ENCODE measurements at places on chromosomes 5 and 9.

DNA sequence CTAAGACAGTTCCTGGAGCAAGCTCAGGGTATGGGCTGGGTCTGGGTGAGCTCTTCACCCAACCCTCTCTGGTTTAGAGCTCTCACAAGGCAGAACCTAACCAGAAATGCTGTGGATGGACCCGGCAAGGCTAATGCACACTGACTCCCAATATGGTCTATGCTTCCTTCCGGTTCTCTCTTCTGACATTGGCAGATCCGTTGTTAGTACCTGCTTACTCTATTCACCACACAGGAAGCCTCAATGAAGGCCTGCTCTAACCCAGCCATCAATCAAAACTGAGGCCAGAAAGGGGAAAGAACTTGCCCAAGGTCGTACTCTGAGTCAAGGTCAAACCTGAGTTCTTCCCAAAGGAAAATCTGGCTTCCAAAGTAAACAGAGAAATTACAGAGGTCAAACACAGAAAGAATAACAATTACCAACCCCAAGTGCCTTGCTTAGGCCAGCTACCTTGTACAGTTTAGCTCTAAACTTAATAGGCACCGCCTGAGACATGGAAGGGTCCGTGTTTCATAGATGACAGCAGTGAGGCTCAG is 46.0 kb upstream of the AKNA start:
- no peak for DNase-seq

GRCh38 chr5:125894383-125894782 is 528.8 kb upstream of the GRAMD2B start:
- no peak for DNase-seq

DNA sequence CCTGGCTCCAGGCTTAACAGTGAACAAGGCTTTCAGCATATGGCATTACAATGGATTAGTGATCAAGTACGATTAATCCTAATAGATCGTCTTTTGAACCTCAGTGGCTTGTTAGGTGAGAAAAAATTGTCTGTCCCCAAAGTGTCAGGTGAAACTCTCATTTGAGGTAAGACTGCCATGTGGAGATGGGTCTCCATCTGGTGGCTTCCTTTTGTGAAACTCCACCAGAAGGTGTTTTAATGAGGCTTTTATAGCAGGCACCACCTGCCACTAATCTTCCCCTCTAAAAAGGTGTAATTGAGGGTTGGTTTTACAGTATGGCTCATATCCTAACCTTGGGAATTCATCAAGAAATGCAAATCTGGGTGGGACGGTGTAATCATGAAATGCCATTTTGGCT is 471.1 kb upstream of the MPDZ start:
- no peak for DNase-seq

GRCh38 chr5:39100851-39101396 is 26.7 kb upstream of the RICTOR start:
- DNase-seq: no peak

GRCh38 chr9:125119643-125120286 is 23.6 kb downstream of the SCAI start:
- DNase-seq: no peak

- peak; percentile 77 for DNase-seq
Measured at GRCh38 chr9:127899128-127899943, at the start of gene ST6GALNAC6. TSS of gene ST6GALNAC6 (minus strand) at chr9:127899603. CDS start at chr9:127897981, 1,622 bp downstream.

DNA sequence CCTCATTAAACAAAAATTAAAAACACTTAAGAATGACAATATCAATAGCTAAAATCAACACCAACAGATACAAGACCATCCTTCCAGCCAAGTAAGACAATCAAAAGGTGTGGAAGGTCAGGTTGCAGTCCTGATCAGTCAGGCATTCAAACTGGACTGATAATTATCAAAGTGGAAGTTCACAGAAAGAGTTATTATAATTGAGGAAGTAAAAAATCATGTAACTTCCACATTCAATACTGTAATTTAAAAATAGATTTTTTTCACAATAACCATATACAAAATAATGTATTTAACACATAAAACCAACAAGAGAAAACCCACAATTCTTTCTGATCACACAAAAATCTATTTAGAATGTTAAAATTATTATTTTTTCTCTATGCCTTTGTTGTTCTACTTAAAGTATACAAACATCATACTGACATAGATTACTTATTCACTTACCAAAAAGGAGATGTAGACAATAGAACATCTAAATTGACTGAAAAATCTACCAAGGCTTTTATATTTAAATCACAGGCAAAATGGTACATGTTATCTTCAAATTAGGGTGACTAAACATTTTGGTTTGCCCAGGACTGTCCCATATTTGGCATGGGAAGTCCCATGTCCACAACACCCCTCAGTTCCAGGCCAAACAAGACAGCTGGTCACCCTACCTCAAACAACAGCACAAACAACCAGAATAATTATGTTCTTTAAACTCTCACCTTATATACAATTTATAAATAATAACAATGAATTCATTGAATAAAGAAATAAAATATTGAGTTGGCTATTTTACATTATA is 142.5 kb upstream of the SLC24A2 start:
- DNase-seq: no peak

DNA sequence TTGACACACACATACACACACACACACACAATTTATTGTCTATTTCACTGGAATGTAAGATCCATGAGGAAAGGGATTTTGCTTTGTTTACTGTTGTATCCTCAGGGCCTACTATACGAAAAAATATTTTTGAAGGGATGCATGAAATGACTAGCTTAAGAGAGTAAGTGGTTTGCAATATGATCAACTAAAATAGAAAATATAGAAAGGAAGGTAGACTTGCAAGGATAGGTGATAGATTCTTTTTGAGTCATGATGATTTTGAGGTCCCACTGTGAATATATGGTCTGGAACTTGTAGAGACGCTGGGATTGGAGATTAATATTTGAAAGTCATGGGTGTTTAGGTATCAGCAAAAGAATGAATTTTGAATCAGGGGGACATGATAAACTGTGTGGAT is 28.9 kb upstream of the OTULIN start:
- DNase-seq: no peak

- peak; percentile 63 for DNase-seq
Measured at GRCh38 chr5:79938468-79938867, 52.6 kb downstream of the MTX3 start.

DNA sequence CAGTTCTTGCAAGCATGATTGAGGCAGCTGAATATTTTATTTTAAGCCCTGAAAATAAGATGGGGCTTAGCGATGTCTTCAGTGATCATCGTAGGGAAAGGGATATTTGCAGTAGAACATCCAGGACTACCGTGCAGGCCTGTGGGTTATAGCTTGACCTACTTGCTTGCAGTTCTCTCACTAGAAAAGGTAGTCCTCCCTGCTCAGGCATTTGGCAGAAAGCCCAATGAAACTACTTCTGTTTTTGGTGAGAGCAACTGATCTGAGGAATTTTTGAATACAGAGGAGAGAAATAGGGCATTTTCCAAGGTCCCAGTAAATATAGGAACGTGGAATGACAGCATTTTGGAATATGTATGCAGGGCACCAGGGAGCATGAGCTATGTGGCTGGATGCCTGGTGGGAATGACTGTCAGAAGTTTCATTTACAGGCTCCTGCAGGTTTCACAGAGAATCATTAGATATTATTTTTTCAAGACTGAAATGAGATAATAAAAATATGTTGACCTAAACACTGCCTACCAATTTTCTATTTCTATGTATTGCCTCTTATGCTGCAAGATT is 417.9 kb upstream of the ACTBL2 start:
- DNase-seq: no peak

DNA sequence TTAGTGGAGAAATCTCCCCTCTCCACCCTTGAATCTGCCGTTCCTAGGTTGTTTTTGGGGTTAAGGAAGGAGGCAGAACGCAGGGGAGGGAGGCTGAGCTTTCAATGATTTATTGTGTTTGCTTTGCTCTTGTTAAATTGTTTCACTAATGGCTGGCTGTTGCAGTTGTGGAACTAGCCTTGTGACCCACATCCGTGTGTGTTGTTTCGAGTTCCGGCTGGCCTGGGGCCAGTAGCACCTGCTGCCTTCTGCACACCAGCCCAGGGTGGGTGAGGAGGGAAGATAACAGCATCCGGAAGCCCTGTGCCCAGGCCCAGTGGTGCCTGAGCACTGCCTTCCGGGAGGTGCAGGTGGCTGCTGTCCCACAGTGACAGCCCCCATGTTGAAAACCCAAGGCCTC is 3.6 kb downstream of the ERGIC1 start:
- peak; percentile 50 for DNase-seq

DNA sequence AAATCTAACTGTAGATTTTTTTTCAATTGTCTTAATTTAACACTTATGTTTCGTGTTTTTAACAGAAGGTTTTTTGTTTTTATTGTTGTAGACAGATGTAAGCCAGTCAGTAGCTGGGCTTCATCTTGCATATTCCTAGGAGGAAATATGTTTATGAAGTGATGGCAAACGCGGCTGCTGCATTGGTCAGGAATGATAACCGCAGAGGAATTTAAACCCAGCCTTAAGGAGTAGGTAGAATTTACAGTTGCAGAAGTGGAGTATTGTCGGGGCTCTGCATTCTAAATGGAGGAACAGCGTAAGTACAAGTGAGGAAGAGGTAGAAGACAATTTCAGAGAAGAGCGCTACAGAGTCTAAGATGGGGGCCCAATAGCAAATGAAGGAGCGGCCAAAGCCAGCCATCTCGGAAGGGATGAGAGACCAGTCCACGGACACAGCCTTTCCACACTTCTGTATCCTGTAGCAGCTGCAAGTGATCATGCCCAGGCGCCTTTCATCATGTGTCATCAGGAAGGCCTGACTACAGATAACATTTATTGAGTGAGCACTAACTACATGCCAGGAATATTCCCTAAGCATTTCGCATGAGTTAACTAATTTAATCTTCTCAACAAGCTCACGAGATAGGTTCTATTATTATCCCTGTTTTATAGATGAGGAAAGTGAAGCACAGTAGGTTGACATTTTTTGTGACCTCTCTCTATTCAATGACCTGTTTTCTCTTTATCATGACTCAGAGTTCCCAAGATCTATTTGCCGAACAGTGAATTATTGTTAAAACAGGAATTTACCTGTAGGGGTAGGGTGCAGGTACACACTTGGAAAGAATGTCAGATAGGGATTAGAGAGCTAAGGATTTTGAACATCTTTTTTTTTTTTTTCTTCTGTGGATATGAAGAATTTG is 38.1 kb downstream of the CMYA5 start:
- DNase-seq: no peak

- no peak for DNase-seq
Measured at GRCh38 chr9:123893831-123894460, 36.0 kb downstream of the DENND1A start.

DNA sequence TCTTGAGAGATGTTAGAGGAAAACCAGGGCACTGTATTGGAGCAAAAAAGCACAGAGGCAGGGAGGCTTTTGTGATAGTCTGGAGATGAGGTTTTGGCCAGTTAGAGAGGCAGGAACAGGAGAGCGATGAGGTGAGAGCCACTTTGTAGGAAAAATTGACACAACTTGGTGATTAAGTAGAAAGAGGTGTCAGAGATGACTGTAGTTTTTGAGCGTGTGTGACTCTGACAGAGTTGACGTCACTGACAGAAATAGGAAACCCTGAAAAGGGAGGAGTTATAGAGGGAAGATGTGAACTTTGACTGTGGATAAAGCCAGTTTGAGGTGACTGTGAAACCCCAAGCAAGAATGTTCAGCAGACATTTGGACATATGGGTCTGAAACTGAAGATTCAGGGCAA is 15.7 kb downstream of the NFX1 start:
- DNase-seq: peak; percentile 44

GRCh38 chr9:27539479-27540441 is 10.1 kb upstream of the MOB3B start:
- DNase-seq: no peak

GRCh38 chr5:129904102-129904666 is at the start of gene CHSY3:
TSS of gene CHSY3 (plus strand) at chr5:129904465.
- peak; percentile 47 for DNase-seq

GRCh38 chr5:128303593-128303992 is 220.0 kb downstream of the SLC12A2 start:
- DNase-seq: no peak

DNA sequence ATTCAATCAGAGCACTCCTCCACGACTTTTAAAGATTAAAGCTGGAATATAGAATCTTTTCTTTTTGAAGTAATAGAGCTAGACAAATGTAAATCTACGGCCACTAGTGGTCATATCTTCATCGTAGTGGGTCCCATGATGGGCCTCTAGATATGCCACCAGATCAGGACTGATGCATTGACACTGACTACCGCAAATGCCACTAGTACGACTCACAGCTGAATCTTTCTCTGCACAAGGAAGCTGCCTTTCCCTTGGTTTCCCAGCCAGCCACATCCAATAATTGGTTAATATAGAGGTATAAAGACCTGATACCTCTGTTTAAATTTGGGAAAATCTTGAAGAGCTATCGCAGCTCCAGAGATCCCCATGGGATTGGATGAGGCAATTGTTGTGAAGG is 37.8 kb upstream of the ADRB2 start:
- no peak for DNase-seq

- no peak for DNase-seq
Measured at GRCh38 chr9:71268871-71269635, 147.6 kb upstream of the TRPM3 start.

DNA sequence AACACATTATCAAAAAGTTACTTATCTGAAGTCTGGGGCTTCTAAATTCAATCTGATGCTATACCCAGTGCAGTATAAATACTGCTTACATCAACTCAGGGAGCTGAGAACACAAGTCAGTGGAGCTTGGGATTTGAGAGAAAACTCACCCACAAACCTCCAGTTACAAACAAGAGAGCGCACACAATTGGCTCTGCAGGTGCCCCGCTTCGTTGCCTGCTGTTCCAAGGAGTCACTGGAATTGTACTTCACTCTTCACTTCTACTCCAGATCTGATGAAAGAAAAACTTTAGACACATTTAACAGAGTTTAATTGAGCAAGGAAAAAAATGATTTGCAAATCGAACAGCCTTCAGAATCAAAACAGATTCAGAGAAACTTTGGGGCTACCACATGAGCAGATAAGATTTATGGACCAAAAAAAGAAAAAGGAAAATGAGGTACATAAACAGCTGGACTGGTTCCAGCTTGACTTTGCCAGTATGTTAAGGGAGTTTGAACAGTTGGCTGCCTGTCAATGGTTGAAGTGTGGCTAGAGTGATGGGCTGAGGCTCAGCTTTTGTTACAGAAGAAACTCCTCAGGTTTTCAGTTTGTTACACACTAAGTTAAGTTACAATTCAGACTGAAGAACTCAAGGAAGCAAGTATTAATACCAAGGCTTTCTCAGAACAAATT is 156.6 kb downstream of the AOPEP start:
- no peak for DNase-seq

DNA sequence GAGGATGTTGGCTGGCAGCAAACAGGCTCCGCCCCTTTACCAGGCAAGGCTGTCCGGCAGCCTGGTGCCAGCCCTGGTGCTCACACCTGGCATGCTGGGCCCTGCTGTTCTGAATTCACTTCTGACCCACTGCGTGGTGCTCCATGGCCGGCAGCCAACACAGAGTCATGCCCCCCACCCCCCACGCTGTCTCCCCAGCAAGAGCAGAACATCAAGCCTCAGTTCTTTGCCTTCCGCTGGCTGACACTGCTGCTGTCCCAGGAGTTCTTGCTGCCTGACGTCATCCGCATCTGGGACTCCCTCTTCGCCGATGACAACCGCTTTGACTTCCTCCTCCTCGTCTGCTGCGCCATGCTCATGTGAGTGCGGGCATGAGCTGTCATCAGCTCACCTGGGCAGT is 12.6 kb upstream of the ENDOG start:
- DNase-seq: no peak

- no peak for DNase-seq
Measured at GRCh38 chr5:157347301-157348048, 81.6 kb downstream of the CYFIP2 start.

GRCh38 chr9:127540664-127541041 is 71.4 kb upstream of the STXBP1 start:
- no peak for DNase-seq

- no peak for DNase-seq
Measured at GRCh38 chr5:115306011-115306536, 9.6 kb upstream of the CCDC112 start.

All from activated CD4-positive, alpha-beta memory T cell treated with anti-CD3 and anti-CD28 coated beads, Interleukin-2, amount 10 ng/mL, durations not matched to agents 7 days and 5 days (primary cell).